ENCODE measurements at places on chromosomes 1 and 21.

DNA sequence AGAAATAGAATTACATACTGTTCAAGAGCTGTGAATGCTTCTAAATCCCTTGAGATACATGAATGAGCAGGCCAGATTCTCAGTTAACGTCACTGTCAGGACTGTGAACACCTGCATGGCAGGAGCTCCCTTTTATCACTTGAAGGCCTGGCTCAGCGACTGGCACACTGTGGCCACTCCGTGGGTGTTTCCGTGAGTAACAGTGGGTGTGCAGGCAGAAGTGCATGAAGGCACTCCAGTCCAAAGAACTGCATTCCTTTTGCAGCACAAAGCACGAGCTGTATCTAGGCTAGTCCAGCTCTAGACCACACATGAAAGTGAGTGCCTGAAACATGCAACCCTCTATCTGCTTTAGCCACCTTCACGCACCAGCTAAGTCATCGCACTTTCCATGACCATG, 9.6 kb upstream of the SIM2 start:
- DNase-seq, result no peak

- no peak for DNase-seq
These were observed 17.4 kb downstream of the PIK3C2B start for GRCh38 chr1:204477036-204477740.

DNA sequence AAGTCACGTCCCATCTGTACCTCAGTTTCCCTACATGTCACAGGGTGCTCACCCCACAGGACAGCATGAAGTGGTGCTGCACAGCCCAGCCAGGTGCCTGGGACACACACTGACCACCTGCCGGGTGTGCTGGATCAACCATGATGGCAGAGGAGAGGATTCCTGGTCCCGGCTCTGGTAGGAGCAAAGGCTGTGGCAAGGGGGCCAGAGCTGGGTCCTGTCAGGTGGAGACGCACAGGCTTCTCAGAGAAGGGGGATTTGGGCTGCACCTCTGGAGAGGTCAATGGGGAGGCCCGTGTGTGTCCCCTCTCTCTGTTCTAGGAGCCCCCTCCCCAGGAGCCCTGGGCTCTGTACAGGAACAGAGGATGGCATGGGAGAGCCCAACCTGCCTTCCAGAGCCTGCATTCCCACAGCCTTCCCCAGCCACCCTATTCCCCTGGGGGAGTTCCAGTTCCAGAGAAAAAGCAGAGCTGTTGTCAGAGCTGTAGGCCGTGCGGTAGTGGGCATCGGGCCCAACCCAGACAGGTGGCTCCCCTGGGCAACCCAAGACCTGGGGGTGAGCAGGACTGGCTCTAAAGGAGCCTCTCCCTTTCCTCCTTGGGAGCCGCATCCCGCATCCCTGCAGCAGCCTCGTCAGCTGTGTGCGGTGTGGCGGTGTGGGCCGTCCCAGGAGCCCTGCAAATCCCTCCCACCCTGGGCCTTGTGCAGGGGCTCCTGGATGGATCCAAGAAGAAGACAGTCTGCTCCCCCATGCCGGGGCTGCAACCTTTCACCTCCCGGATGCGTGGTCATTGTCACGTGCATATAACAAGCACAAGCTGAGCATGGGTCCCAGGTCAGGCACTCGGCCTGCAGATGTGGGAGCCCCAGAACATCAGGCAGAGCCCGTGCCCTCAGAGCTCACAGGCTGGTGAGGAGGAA, 2.9 kb upstream of the TFF3 start:
- no peak for DNase-seq

DNA sequence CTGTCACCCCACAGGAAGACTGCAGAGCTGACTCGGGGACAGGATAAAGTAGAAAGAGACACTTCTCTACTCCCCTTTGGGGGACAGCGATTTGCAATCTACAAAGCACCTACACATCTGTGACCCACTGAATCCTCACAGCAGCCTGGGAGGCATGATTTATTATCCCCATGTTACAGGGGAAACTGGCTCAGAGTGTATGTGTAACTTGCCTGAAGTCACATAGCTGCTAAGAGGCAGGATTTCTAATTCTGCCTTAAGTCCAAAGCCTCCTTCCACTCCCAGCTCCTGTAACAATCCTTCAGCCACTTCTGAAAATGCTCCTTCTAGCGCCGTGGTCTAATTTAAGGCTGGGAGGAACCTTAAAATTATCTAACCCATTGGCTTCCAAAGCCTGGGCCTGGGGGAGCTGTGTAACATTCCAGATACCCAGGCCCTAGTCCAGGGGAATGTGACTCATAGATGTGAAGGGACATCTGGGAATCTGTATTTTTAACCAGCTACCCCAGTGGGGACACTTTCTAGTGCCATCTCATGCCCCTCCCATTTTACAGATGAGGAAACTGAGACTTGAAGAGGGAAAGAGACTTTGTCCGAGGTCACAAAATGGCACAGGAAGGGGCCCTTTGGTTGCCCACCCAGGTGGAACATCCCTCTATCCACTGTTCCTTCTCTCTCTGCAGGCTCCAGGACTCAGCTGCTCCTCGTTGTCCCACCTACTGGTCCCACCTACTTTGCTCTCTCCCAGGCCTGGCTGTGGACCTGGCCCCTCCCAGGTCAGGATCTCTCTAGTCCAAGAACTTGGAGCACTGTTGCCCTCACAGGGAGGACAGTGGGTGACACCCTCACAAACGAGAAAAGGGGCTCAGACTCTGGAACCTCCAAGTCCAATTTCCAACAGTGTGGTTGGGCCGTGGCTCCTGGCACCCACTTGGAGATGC, 48.9 kb downstream of the AHDC1 start:
- DNase-seq, result no peak

- DNase-seq, result no peak
These were observed 204.5 kb downstream of the TTLL7 start for GRCh38 chr1:83794384-83794783.

DNA sequence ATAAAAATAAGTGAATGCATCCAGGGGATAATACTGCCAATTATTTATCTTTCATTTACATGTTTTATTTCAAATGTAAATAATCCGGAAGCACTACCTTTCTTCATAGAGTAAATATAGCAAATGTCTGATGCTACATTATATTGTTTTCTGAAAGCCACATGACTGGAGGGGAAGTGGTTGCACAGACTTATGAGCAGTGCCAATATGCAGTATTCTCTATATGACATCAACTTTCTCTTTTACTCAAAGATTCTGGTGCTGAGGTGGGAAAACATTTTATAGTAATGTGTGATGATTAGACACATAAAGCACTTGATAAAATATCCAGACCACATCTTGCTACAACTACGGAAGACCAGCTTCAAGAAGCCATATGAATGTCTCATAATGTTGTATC, 314.7 kb downstream of the NEGR1 start:
- DNase-seq, result no peak

DNA sequence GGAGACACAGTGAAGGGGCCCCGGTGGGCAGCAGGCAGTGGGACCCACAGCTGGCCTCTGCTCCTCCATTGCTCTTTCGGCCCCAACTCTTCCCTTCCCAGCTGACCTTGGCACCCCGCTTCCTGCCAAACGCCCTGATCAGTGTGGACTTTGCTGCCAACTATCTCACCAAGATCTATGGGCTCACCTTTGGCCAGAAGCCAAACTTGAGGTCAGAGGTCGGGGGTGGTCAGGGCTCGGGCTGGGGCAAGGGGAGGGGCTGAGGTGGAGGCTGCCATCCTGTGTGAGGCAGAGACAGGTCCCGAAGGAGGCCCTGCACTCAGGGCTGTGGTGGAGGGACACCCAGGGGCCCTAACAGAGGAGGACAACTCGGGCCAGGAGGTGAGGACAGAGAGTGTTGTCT, 13.7 kb downstream of the PODN start:
- no peak for DNase-seq

- no peak for DNase-seq
These were observed 880 bp downstream of the IGSF21 start for GRCh38 chr1:18108299-18109057.

- DNase-seq, result no peak
These were observed 360.0 kb downstream of the NPHP4 start for GRCh38 chr1:5632224-5632623.

DNA sequence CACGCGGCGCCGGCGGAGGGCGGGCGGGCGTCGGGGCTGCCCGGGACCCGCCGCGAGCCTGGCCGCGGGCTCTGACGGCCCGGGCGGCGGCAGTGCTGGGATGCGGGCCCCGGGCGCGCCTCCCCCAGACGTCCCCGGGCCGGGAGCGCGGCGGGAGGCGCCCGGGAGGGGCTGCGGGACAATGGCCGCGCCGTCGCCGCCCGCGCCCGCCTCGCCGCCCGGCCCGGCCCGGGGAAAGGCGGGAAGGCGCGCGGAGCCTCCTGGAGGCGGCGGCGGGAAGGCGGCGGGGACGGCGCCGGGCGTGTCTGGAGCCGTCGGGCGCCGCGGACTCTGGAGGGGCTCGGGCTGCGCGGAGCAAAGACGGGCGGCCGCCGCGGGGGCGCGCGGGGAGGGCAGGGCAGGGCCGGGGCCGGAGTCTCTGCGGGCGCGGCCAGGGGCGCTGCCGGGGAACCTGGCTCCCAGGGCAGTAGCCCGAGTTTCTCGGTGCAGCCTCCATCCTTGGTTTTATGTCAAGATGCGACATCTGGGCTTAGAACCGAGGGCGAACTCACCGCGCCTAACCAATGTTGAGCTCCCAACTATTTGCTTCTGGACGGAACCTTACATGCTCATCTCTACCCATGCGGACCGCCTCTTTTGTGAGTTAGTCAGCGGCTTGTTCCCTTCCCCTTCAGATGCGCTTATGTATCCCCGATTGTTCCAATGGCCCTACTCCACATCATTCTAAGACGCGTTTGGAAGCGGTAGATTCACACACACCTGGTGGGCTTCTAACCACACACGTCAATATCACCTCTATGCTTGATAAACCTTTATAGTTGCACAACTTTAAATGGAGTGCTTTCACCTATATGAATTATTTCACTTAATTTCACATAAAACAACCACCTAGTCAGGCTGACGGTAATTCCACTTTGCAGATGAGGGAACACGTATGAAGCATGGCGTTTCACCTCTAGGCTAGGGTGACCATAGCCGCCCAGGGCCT, 651 bp downstream of the ZBTB8A start:
- DNase-seq, result peak; percentile 70

DNA sequence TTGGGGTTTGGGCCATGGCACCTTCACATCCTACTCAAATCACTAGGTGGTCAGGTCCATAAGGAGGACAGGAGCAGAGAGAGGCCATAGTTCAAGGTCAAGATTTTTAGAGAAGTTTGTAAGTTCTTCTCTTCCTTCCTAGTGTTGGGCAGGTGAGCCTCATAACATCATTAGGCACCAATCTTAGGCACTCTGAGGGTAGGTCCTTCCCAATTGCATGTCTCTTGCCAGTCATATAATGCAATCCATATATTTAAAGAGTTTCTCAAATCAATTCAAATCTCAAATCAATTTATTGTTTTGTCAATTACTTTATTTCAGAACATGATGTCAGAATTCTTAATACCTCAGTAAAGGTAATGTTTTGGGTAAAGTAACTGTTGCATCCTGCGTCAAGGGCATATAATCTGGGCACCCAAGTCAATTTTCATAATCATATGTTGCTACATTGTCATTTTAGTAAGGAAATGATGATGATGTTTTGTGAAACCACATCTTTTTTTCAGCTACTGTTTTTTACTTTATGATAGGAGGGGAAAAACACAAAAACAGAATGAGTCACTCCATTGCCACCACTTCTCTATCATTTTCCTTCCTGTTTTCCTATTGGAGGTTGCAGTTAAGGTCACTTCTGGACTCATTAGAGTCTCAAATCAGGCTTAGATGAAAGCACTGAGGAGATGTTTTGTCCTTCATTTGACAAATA, 122.7 kb downstream of the UCHL5 start:
- no peak for DNase-seq

DNA sequence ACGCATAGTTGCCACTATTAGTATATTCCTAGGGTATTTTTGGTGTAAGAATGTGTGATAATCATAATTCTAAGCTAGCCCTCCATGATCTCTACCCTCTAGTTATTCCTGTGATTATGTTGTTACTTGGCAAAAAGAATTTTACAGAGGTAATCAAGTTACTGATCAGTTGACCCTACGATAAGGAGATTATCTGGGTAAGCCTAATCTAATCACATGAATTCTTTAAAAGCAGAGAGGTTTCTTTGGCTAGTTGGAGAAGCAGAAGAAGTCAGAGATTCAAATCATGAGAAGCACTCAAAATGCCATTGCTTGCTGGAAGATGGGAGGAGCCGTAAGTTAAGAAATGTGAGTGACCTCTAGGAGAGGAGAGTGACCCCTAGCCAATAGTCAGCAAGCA, 72.7 kb downstream of the RPE65 start:
- DNase-seq, result no peak

DNA sequence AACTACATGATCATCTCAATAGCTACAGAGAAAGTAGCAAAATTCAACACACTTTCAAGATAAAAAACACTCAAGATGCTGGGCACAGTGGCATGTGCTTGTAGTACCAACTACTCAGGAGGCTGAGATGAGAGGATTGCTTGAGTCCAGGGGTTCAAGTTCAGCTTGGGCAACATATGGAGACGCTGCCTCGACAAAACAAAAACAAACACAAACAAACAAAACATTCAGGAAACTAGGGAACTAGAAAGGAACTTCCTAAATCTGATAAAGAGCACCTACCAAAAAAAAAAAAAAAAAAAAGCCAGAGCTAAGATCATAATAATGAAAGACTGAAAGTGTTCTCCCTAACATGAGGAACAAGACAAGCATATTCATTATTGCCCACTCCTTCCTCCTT, 22.8 kb upstream of the RNF186 start:
- DNase-seq, result no peak

DNA sequence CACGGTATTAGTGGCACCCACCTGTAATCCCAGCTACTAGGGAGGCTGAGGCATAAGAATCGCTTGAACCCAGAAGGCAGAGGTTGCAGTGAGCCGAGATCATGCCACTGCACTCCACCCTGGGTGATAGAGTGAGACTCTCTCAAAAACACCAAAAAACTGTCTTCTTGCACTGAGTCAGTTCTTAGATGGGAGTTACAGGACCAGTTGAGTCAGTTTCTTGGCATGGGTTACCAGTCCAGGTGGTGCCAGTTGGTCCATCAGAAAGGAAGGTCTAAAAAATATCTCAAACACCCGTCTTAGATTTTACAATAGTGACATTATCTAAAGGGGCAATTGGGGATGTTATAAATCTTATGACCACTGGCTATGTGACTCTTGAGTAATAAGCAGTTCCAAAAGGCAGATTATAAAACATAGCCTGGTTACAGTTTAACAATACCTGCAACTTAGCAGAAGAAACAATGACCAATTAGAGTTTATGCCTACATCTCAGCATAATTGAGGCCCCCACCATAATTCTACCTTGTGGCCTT, 206.9 kb upstream of the FGGY start:
- no peak for DNase-seq

- no peak for DNase-seq
These were observed 187.1 kb downstream of the NRIP1 start for GRCh38 chr21:14877581-14878228.

GRCh38 chr1:46410156-46411009, 16.3 kb downstream of the FAAH start:
- no peak for DNase-seq

- DNase-seq, result no peak
These were observed 325.3 kb upstream of the ADAMTS5 start for GRCh38 chr21:27292229-27292628.

- DNase-seq, result peak; percentile 80
These were observed 80.9 kb upstream of the LBR start for GRCh38 chr1:225508538-225509375.

GRCh38 chr1:31753707-31754349, 10.3 kb downstream of the ADGRB2 start:
- DNase-seq, result peak; percentile 67

Data from AG08396 (cell line).